ENCODE measurements at places on chromosomes 7 and 10.

DNA sequence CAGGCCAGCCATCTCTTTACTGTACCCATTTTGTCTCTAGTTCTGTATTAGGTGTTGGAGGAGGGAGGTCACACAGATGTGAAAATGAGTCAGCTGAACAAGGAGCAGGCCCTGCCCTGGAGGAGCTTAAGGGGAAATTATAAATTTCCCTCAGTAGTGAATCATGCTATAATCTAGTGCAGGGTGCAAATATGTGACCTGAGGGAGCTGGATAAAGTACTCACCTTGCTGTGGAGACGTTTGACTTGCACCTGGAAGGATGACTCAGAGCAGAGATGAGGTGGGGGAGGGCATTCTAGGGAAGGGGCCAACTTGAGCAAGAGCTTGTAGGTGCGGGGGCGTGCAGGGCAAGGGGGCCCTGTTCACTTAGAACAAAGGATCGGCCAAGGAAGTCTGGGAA is 610.6 kb downstream of the SDK1 start:
- DNase-seq, result no peak

GRCh38 chr7:14000247-14000646 is 10.8 kb upstream of the ETV1 start:
- no peak for DNase-seq

DNA sequence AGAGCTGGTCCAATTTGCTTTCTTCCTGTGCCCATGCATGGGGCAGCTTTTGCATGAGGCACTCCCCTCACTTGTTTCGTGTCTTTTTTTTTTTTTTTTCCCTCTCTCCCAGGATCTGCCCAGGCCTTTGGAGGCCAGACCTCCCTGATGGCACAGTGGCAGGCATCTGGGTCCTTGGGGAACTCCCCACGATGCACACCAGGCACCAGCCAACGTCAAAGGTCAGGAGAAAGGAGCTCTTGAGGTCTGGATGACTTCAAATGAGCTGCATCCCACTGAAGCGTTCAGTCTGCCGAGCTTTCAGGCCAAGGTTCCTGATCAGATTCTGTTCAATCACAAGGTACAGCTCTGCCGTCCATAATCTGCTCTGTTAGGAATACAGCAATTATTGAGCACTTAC is 97.2 kb upstream of the CARD11 start:
- no peak for DNase-seq

- DNase-seq, result no peak
Measured at GRCh38 chr7:153496257-153496656, 555.9 kb upstream of the DPP6 start.

- DNase-seq, result no peak
Measured at GRCh38 chr10:122427280-122427679, 27.2 kb upstream of the ARMS2 start.

DNA sequence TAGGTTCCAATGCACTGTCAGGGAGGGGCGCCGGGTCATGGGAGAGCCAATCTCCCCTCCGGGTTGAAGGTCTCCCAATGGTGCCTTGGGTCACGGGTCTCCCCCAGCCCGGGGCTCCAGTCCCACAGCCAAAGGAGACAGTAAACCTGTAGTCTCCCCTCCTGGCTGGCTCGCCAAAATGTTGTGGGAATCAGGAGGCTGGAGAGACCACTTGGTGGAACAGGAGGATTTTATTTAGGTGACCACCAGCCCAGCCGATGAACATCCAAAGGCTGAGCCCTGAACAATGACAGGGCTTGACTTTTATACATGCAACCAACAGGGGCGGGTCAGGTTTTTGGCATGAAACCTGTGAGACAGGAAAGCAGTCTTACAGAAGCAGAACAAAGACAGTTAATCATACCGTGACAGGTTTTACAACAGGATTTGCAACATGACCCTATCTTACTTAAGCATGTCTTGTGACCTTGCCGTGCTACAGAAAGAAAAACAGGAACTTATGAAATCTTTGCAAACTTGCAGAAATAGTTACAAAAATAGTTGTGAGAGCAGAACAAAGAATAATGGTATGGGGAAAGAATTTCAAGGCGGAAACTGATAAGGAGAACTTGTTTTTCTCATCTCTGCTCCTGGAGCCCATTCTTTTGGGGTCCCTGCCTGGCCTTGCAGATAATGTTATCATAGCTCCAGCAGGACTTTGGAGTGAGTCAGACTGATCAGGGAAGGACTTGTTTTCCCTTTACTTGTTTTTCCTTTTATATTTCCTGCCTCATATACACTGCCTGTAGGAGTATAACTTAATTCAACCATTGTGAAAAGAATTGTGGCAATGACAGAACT is 7.1 kb downstream of the ERV3-1 start:
- DNase-seq, result no peak

DNA sequence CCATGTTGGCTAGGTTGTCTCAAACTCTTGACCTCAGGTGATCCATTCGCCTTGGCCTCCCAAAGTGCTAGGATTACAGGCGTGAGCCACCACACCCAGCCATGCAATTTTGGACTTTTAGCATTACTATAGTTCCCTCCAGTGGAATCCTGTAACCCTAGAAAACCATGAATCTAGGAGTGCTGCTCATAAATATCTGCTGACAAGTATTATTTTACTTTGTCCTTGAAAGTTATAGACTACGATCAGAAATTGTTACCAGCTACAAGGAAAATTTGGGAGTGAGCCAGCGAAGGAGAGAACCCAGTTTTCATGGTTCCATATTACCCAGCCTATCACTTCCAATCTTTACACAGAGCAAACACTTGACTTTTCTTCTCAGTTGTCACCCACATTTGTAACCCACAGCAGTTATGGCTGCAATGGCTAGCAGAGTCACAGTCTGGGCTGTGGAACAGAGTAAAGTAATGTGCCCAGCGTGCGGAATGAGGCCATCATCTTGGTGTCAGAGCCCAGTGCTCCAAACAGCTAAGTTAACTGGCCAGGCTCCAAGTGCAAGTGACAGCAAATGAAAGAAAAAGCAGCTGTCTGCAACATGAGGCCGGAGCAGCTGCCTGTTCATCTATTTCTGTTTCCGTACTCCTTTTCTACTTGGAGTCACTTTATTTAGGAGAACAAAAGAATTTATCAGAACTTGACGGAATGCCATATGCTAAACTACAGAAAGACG is 29.9 kb downstream of the ZC3HC1 start:
- no peak for DNase-seq

GRCh38 chr7:71659622-71660021 is 527.7 kb downstream of the GALNT17 start:
- DNase-seq, result no peak

DNA sequence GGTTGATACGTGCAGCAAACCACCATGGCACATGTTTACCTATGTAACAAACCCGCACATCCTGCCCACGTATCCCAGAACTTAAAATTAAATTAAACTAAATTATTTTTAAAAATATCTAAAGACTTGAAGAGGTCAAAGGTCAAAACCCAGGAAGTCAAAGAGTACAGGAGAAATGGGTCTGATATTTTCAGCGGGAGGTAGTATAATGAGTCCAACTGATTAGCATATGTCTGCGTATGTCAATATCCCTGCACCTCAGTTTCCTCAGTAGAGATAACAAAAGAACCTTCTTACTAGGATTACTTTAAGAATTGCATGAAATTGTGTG is 133.0 kb downstream of the TMEM26 start:
- no peak for DNase-seq

DNA sequence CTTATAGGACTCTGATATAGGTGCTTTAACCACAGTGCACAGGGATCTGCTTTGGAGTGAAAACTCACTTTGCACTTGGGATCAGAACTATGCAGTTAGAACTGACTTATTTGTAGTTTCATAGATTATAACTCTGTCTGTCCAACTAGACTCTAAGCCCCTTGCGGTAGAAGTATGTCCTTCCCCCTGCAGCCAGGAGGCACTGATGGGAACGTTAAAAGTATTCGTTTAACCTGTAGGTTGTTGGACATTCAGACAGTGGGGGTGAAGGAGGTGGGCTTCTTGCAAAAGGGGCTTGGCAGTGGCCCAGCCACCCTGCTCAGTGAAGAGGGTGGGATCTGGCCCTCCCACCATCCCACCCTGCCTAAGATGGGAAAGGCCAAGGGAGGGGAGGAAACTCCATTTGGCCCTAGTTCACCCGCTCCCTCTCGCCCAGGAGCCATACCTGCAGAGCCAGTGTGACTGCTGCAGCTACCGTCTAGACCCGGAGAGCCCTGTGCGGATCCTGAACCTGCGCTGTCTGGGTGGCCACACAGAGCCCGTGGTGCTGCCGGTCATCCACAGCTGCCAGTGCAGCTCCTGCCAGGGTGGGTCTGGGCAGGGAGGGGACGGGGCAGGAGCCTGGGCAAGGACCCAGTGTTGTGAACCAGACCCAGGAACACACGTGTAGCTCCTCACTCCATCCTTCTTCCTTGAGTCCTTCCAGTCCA is 5.7 kb upstream of the ZNF862 start:
- no peak for DNase-seq

- DNase-seq, result no peak
Measured at GRCh38 chr10:95290461-95291364, at the start of gene PDLIM1. Gene PDLIM1, minus strand, starts transcription at chr10:95291003. Its CDS starts 88 bp downstream, at chr10:95290915.

DNA sequence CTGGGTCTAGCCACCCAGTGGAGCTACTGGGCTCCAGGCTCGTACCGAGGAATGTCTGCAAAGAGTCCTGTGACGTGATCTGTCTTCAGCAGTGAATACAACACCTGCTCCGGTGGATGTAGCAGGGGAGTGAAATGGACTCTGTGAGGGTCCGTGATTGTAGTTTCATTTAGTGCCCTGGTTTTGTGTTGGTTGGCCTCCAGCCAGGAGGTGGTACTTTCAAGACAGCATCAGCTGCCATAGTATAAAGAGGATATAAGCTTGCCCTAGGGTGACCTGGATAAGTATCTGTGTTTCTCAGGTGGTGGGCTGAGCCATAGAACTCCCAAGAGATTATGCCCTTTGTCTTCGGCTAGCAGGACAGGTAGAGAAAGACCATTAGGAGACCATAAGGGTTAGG is 24.6 kb upstream of the WNT2 start:
- no peak for DNase-seq

- peak; percentile 84 for DNase-seq
Measured at GRCh38 chr7:150945853-150946420, 32.2 kb downstream of the KCNH2 start.

GRCh38 chr7:5713124-5713912 is 68.1 kb downstream of the RNF216 start:
- no peak for DNase-seq

DNA sequence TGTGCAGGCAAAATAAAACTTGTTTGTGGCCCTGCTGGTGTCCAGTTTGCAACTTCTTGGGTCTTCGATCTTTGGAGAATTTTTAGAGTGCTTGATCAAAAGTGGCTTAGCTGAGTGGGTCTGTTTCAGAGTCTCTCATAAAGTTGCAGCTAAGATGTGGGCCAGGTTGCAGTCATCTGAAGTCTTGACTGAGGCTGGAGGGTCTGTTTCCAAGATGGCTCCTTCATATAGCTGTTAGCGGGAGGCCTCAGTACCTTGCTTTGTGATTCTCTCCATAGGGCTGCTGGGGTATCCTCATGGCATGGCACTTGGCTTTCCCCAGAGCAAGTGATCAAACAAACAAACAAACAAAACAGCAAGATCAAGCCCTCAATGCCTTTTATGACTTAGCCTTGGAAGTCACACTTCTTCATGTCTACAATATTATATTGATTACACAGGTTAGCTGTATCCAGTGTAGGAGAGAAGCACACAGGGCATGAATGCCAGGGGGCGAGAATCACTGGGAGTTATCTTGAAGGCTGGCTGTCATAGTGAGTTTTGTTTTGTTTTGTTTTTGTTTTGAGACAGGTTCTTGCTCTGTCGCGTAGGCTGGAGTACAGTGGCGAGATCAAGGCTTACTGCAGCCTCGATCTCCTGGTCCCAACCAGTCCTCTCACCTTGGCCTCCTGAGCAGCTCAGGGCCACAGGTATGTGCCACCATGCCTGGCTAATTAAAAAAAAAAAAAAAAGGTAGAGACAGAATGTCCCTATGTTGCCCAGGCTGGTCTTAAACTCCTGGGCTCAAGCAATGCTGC is 10.2 kb downstream of the CYP26A1 start:
- no peak for DNase-seq

DNA sequence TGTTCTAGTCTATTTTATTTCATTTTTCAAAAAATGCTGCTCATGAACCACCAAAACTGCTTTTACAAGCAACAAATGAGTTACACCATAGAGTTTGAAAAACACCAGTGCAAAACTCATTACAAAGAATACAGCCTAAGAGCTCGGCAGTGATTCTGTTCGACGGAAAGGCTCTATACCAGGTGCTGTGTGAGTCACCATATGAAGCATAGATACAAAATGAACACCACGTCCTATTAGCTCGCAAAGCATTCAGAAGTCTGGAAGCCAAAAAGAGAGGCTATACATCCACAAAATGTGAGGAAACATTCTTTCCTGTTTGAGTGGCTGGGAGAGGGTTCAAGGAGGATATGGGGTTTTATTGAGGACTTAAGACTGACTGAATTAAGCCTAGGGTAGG is 136.1 kb downstream of the ATE1 start:
- no peak for DNase-seq

DNA sequence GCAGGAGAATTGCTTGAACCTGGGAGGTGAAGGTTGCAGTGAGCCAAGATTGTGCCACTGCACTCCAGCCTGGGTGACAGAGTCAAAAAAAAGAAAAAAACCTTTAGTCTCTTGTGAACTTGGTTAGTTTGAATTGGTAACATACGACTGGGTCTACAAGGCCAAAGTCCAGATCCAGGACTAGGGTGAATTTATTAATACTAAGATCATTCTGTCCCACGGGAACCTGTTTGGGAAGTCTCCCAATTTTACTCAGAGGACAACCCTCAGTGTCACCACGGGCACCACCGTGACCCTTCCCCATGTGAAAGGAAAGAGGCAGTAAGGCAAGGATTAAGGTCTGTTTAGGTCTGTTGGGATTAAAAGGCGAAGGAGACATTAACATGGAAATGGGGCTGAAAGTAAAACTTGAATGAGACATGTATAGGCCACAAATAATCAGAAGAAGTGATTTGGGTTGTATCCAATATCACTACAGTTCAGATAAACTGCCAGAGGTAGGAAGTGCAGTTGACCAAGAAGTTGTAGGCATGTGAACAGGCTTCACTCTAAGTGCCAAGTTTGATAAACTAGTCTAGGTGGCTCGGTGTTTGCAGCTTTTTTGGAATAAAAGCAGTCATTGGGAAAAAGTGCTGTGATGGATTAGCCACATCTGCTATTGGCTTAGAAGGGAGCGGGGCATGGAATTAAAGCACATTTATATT is 30.7 kb downstream of the MYOF start:
- DNase-seq, result no peak

DNA sequence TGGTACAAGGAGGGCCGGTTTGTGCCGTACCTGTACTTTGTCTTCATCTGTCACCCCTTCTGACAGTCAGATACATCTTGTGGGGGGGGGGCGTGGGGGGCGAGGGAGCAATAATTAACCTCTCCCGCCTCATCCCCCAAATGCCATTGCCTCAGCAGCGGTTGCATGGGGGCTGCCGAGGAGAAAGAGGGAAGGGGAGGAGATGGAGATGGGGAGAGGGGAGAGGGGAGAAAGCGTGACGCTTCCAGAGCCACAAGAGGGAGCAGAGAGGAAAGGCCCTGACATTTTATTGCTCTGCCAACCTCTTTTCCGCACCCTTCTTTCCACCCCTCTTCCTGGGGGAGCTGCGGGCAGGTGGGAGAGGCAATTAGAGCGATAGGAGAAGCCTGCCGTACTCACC is 11.8 kb downstream of the KAZALD1 start:
- no peak for DNase-seq

Data from cerebellar cortex (tissue), 1 donor.